ENCODE measurements at places on chromosomes 16 and 17.
A peak's percentile ranks its signal among the peaks of the same experiment; 100 is the strongest.

GRCh38 chr16:17743578-17743977 is 272.8 kb upstream of the XYLT1 start:
- no peak for DNase-seq

DNA sequence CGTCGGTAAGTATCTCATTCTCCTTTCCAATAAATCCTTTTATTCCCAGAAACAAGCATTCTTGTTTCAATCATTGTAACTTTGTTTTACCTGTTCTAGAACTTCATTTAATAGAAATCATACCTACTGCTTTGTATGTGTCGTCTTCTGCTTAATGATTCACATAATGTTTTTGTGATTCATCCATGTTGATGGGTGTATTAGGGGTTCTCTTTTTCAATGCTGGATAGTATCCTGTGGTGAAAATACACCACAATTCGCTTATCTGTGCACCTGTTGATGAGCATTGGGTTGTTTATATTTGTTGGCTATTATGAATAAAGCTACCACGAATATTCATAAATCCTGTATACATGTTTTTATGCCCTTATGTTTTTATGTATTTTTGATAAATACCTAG is 703.2 kb downstream of the MAF start:
- DNase-seq = no peak

DNA sequence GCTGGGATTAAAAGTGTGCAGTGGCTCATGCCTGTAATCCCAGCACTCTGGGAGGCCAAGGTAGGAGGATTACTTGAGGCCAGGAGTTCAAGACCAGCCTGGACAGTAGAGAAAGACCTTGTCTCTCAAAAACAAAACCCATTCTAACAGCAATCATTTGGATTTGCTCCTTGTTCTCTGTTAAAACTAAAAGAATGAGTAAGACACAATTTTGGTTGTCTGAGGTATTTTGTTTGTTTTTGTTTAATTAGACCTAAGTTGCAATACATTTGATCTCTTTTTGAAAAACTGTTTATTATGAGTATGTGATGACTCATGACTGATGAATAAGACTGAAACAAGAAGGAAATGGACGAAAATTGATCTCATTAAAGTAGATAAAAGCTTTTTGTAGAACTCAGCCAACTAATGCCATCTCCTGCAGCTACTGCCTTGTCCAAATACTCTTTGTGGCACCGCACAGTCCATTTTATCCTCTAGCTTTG is 29.0 kb downstream of the GLG1 start:
- peak; percentile 14 for DNase-seq

GRCh38 chr16:23452221-23452571 is 793 bp downstream of the COG7 start:
- no peak for DNase-seq
